Right atrium auricular region (tissue), 2 donors: ENCODE measurements at places on chromosomes 1 and 21. TPM values are rescaled to one million over a fixed set of nuclear protein-coding genes. Genes with fewer than 3 reads are reported as not detected.
A peak's percentile ranks its signal among the peaks of the same experiment; 100 is the strongest.

EDN2 gene
- 0.78 TPM for total RNA-seq

COL6A1 gene
- total RNA-seq = 278 TPM

DONSON gene
- total RNA-seq = 3.3 TPM

- DNase-seq = no peak
- no peaks in the 10 kb centered on the region for H3K27me3 ChIP-seq
- H3K27ac ChIP-seq = peak overlapping the region; percentile 94
- peak overlapping the region; percentile 93 for H3K4me3 ChIP-seq
Observed at GRCh38 chr1:150151291-150152181, 1.8 kb downstream of the PLEKHO1 start.

GRCh38 chr1:86701731-86702130, 2.6 kb upstream of the SH3GLB1 start:
- H3K27ac ChIP-seq = no peak overlapping the region
- no peak overlapping the region for H3K4me3 ChIP-seq
- H3K27me3 ChIP-seq = no peaks in the 10 kb centered on the region
- H3K4me1 ChIP-seq = peaks cover 17% of the 10 kb centered on the region

- peaks cover 14% of the 10 kb centered on the region for H3K4me1 ChIP-seq
- H3K27me3 ChIP-seq = no peaks in the 10 kb centered on the region
- no peaks in the 10 kb centered on the region for H3K36me3 ChIP-seq
- no peak overlapping the region for H3K4me3 ChIP-seq
- no peak for DNase-seq
Observed at GRCh38 chr1:2382621-2383361, 8.6 kb downstream of the MORN1 start.

DNA sequence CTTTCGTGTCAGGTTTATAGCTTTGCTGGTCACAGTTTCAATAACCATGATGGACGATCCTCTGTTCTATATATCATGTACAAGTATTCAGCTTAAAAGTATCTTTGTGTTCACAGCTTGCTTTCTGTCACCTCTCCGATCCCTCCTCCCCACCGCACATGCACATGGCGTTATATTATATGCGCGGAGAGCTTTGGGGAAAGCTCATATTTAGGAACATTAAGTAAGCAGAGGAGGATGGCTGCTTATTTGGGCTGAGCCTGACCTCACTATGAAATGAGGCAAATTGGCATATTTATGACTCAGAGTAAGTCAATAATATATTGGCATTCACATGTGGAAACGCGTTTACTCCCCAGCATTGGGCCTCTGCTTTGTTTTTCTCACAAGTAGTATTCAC, 360.5 kb downstream of the HLX start:
- no peaks in the 10 kb centered on the region for H3K36me3 ChIP-seq
- no peak overlapping the region for H3K4me3 ChIP-seq
- H3K4me1 ChIP-seq = no peaks in the 10 kb centered on the region
- DNase-seq = no peak
- H3K27ac ChIP-seq = no peak overlapping the region
